ENCODE measurements at places on chromosomes 5 and 9.

GRCh38 chr5:138631096-138631928 is 56.1 kb upstream of the HSPA9 start:
- DNase-seq, result no peak

DNA sequence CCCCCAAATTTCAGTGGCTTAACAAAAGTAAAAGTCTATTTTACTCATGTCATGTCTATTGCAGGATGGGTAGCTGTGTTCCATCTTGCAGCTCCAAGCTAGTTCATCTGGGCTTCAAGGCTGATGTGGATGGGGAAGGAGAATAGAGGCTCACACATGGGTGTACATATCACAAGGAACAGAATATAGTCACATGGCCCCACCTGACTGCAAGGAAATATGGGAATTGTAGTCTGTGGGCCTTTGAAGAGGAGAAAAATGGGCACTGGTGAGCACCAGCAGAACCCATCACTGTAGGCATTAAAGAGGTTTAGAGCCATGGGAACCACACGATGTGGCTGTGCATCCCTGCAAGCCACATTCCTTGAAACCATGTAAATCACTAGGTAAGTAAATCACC is 17.9 kb upstream of the TRIO start:
- no peak for DNase-seq

DNA sequence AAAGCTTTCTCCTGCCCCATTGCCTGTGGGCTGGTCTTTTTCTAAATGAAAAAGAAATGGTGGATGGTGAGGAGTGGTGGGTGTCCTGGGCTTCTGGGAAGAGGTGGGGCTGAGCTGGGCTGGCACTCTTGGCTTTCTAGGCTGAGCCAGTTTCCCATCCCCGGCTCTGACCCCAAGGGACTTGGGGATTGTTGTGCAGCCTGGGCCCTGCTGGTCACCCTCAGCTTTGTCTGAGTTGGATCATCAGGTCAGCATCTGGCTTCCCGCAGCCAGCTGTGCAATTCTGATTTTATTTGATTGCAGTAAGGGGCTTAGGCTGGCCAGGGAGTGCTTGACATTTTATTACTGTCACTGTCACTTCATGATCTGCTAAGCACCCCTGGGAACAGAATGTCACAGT is 25.3 kb downstream of the GLRA1 start:
- DNase-seq, result no peak

- no peak for DNase-seq
Observed at GRCh38 chr5:154646745-154647113, 108.4 kb upstream of the LARP1 start.

- no peak for DNase-seq
Observed at GRCh38 chr5:4419281-4419680, 720.8 kb upstream of the ADAMTS16 start.

- DNase-seq, result no peak
Observed at GRCh38 chr9:2317591-2317990, 302.4 kb downstream of the SMARCA2 start.

- peak; percentile 54 for DNase-seq
Observed at GRCh38 chr9:34989946-34990635, 546 bp downstream of the DNAJB5 start.

DNA sequence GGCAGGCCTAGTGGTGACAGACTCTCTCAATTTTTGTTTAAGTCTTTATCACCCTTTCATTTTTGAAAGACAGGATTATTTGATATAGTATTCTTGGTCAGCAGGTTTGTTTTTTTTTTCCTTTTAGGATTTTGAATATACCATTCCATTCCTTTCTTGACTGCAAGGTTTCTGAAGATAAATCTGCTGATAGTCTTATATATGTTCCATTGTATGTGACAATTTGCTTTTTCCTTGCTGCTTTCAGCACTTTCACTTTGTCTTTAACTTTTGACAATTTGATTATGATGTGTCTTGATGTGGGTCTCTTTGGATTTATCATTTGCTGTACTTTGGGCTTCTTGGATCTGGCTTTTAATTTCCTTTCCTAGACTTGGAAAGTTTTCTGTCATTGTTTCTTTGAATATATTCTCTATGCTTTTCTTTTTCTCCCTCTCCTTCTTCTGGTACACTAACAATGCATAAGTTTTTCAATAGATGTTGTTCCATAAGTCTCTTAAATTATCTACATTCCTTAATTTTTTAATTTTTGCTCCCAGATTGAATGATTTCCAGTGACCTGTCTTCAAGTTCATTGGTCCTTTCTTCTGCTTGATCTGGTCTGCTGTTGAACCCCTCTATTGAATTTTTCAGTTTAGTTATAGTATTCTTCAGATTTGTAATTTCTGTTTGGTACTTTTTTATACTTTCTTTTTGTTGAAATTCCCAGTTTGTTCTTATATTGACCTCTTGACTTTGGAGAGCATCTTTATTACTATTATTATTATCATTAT is 14.6 kb upstream of the FBXW2 start:
- DNase-seq, result no peak

GRCh38 chr5:150022158-150022531 is 21.6 kb downstream of the HMGXB3 start:
- no peak for DNase-seq

- peak; percentile 31 for DNase-seq
Observed at GRCh38 chr5:175444060-175444904, at the start of gene DRD1. TSS of gene DRD1 (minus strand) at chr5:175444182. CDS start at chr5:175443099, 1,083 bp downstream.

- DNase-seq, result no peak
Observed at GRCh38 chr9:14031060-14031414, 282.9 kb downstream of the NFIB start.

GRCh38 chr5:120628156-120628555 is 164.1 kb downstream of the PRR16 start:
- no peak for DNase-seq

- no peak for DNase-seq
Observed at GRCh38 chr5:124342027-124342471, 404.4 kb downstream of the ZNF608 start.

DNA sequence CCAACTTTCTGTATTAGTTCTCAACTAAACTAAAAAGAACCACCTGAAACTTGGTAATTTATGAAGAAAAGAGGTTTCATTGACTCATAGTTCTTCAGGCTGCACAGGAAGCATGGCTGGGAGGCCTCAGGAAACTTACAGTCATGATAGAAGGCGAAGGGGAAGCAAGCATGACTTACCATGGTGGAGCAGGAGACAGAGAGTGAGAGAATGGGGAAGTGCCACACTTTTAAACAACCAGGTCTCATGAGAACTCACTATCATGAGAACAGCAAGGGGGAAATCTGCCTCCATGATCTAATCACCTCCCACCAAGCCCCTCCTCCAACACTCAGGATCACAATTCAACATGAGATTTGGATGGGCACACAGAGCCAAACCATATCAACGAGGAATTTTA is 123.5 kb downstream of the DEPDC1B start:
- DNase-seq, result no peak

DNA sequence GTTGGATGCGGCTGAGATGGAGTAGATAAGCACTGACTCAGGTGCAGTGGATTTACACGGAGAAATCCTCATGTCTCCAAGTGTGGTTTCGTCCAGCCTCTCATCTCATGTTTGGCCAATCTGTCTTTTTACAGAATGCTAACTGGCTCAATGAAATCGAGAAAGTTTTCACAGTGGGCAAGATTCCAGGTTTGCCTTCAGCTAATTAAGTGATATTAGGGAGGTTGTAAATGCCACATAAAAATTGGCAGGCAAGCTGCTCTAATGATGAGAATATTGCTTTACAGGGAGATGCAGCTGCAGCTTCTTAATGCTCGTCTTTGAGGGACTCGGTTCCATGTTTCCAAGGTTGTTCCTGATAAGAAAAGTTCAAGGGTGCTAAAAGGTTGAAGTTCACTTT is 23.7 kb downstream of the BARHL1 start:
- no peak for DNase-seq

DNA sequence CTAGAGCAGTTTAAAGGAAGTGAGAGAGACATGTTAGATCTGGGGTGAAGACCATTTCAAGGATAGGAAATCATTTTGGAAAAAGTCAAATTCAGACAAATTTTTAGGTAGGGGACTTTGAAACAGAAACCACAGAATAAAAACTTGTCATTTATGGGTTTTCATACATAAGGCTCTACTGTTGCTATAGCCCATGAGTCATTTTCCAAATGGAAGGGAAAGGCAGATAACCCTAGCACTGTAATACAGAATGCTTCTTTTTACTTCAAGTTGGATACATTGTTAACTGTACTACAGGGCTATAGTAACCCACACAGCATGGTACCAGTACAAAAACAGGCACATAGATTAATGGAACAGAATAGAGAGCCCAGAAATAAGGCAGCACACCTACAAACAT is 455.4 kb downstream of the EBF1 start:
- DNase-seq, result no peak

DNA sequence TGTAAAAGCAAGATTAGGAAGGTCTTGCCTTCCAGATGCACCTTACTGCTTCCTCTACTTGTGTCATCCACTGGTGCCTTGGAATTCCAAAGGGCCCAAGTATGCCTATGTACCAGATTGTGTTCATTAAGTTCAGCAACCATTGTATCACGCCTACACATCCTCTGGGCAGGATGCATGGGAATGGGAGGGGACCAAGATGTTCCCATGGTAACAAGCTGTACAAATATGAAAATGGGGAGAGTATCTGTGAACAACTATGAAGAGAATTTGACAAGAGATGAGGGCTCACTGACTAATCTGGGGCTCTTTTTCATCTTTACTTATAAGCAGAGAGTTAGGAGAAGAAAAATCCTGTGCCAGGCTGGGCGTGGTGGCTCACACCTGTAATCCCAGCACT is 137.8 kb upstream of the MAP1B start:
- no peak for DNase-seq

DNA sequence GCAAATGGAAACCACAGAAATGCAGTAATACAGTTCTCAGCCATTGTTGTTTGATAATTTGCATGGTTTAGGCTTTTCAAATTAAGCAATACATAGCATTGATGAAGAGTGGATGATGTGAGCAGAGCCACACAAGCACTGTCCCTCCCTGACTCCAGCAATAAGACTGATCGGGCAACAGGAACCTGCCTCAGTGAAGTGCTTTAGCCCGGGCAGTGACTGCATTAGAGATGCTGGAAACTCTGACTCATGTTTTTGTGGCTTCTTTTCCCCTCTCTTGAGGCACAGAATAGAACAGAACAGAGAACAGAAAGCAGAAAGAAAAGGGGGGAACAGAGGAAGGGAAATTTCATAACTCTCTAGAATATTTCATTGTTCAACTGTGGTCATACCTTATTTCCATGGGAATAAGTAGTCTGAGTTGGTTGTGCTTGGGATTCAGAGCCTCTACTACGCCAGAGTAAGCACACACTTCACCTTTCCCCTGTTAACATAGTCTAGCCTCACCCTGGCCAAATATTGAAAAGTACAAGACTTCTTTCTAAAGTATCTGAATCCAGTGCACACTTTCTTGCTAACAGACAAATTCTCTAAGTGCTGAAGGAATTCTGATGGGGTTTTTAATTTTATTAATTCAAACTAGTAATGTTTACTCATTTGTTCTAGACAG is 164.8 kb upstream of the VCAN start:
- DNase-seq, result peak; percentile 34

DNA sequence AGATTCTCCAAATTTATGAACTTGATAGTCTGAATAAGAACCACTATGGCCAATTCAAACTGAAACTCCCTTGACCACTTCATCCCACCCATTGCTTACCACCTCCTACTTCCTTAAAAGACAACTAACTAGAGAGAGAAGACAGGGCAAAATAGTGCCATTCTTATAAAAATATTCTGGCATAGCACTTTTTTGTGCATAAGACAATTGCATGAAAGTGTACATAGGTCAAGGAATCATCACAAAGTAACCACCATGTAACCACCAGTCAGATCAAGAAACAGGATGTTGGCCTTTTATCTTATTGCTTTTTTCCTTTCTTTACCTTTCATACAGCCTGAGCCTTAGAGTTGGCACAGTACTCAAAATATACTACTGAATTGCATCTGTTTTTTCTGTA is 8.1 kb upstream of the ARSB start:
- DNase-seq, result no peak

DNA sequence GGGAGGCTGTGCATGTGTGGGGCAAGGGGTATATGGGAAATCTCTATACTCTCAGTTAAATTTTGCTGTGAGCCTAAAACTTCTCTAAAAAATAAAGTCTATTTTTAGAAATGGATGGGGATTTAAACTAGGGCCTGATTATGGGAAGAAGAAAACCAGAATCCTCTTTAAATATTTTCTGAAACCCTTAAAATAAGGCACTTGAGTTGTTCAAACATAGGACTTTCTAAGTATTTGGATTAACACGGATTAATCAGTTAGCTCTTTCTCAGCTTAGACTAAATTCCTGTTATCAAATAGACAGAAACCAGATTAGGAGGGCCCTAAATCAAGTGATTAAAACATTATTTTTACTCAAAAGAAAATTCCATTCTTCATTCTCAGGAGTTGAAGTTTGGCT is 438.4 kb downstream of the EFNA5 start:
- no peak for DNase-seq

DNA sequence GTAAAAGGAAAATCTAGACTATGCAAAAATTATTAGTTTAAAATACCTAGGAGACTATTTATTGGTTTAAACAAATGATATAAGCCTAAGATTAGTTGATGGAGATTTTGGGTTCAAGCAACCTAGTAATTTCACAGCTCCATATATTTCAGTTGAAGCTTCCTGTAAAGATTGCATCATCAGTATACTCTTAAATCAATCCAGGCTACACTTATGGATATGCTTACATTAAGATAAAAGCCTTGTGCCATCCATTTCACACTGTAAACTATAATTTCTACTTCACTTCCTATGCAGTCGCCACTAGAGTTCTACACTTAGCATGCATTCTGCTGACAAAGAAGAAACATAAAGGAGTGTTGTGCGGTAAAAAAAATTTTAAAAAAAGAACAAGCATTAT is 7.3 kb upstream of the LIX1 start:
- no peak for DNase-seq

DNA sequence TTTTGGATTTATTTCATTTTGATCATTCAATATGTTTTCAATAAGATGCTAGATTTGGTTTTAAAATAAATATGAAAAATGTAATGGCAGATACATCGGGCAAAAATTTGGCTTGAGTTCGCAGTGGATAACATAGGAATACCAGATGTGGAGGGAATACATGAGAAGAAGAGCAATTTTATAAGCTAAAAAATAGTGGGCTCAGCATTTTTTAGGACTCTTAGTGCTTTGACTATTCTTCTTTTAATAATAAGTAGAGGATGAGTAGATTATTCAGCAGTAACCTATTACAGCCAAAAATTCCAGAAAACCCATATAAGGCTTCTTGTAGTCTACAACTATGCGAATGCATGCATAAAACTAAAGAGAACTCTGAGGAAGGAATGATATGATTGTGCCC is 22.8 kb upstream of the GHR start:
- no peak for DNase-seq

GRCh38 chr5:33091571-33092363 is 349.0 kb upstream of the TARS1 start:
- DNase-seq, result no peak

GRCh38 chr9:36208521-36209253 is 18.0 kb downstream of the CLTA start:
- DNase-seq, result no peak

- no peak for DNase-seq
Observed at GRCh38 chr5:113232221-113232620, 202.6 kb downstream of the TSSK1B start.

DNA sequence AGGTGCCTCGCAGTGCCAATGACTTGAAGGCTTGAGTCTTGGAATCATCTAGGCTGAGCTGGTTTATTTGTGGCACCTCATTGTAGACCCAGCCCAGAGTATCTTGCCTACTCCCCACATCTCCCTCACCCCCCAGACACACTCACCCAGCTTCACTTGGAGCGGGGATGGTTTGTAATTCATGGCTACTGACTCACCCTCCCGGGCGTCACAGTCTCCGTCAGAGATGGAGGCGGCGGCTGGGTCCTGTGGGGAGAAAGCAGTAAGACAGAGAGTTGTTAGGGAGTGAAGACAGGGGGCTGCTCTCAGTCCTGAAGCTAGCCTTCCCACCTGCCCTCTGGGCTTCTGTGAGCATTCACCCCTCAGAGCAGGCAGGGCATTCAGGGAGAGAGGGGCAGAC is 29.0 kb upstream of the MYORG start:
- no peak for DNase-seq

All from CD4-positive, alpha-beta T cell treated with Interleukin-10 for 1 hour (primary cell).